ELR (cell line): ENCODE measurements at places on chromosomes 13 and 19.

DNA sequence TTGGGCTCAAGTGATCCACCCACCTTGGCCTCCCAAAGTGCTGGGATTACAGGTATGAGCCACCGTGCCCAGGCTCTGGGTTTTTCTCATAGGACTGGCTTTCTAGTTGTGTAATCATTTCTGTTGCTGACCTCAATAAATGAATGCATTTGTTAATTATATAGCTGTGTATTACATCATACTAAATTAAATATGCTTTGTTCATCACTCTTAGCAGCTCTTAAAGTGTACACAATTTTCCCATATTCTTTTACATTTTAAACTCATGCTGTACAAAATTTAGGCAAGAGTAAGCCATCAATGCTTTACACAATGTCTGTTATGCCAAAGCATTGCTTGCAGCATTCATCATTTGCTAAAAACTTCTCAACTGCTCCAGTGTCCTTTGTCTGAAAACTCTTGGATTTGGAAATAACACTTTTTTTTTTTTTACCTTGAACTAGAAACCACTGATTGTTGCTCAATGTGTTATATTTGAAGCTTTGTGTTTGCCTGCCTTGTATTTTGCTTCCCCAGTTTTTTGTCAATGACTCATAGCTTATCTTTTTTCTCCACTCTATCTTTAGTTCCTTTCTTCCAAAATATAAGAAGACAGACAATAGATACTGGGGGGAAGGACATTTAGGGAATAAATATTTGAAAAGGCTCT is 31.4 kb downstream of the CCDC122 start:
- DNase-seq: peak; percentile 37

DNA sequence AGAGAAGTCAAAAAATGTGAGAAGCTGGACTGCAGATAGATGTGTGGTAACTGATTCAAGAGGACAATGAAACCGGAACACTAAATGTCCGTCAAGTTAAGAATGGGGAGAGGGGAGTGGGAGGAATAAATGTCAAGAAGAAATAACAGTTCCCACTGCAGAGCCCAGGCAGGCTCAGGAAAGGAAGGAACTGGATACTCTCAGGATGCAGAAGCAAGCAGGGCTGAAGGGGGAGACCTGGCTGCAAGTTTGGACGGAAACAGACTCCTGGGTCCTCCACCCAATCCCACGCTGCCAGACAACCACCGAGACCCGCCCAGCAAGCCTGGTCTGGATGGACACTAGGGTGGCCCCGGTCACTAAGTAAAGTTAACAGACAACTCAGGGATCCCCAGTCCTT is 18.1 kb downstream of the TUBGCP3 start:
- DNase-seq: no peak

DNA sequence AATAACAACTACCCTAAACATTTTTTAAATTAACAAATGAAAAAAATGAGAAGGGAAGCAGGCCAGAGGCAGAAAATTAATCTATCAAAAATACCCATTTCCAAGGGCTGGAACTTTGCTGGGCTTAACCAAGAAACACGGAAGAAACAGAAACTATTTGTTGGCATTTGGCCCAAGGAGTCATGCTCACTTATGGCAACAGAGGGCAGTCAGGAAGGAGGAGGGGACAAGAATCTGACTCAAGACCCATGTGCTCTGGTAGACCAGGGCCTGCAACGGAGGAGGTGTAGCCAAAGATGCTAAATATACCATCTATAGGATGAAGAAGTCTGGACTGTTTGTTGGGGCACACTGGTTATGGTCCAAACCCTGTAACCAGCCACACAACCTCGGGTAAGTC is 496.7 kb downstream of the COG6 start:
- DNase-seq: peak; percentile 77

GRCh38 chr19:54470991-54471782 is 1.9 kb downstream of the CDC42EP5 start:
- DNase-seq: no peak

DNA sequence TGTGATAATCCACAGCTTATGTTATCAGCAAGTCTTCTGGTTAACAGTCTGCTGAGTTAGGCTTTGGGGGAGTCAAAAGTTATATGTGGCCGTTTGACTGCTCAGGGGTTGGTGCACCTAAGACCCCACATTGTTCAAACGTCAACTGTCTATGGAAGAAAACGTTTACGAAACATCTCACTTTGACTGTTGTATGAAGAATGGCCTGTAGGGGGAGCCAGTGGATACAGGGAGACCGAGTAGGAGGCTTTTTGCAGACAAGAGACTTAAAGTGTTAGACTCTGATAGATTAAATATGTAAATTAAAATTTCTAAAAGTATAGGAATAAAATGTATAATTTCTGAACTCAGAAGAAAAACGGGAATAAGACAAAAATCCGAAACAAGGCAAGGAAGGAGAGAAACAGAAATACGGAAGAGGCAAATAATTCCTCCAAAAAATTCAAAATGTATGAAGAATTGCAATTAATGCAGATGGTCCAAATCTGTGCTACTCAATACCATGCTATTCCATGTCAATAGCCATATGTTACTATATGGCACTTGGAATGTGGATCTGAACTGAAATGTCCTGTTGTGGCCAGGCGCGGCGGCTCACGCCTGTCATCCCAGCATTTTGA is 37.8 kb downstream of the TNFSF14 start:
- DNase-seq: peak; percentile 83

- DNase-seq: no peak
Observed at GRCh38 chr13:28413999-28414398, 80.9 kb downstream of the FLT1 start.

- DNase-seq: no peak
Observed at GRCh38 chr13:107216046-107216755, 648.3 kb upstream of the ARGLU1 start.

GRCh38 chr19:33628921-33629825 is 7.4 kb downstream of the CHST8 start:
- DNase-seq: no peak

GRCh38 chr13:72590091-72590740 is 137.2 kb downstream of the MZT1 start:
- no peak for DNase-seq

DNA sequence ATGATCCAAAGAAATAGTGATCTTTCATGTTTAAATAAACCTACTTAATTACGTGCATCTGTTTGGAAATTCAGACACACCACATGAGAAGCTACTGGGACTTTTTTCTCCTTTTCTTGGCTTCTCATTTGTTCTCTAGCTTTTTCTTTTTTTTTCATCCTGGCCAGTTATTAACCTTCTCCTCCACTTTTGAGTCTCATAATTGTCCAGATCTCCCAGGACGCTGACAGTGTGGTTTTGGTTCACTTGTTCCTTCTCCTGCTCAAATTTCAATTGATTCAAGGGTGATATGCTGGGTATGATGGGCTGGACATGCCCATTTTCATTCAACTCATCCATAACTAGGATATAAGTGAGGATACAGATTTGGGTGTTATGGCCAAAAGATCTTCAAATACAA is 152.3 kb downstream of the TM9SF2 start:
- no peak for DNase-seq

DNA sequence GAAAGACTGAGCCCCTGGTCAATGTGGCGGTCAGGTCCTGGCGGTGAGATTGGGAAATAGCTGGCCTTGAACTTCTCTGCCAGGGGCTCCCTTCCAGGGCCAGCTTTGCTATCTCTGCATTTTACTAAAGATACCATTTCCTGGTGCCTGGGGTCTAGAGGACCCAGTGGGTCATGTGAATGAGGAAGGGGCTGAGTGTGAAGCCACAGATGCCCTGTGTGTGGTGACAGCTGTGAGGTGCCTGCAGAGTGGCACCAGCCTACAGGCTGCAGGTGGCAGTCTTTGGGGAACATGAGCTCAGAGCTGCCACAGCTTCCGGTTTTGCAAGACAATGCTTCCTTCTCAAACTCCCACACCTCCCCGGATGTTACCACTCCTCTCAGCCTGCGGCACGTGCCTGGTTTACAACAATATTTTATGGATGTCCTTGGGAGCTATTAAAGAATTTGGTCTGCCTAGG is 5.2 kb upstream of the MLNR start:
- peak; percentile 28 for DNase-seq

DNA sequence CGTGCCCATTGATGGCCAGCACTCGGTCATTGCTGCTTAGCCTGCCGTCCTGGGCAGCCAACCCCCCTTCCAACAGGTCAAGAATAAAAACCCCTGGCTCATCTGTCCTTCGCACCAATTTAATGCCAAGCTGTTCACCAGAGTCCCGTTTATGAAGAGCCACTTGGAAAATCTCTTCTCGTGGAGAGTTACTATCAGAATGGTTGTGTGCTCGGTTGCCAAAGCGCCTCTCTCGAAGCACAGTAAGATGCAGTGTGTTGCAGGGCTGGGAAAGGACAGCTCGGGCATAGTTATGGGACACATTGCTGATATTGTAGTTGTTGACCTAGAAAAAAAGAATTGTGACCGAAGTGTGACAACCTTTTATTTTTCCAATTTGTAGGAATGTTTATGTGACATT is 57.9 kb downstream of the LNX2 start:
- DNase-seq: no peak

- no peak for DNase-seq
Observed at GRCh38 chr13:47816831-47817230, 184.2 kb downstream of the SUCLA2 start.

DNA sequence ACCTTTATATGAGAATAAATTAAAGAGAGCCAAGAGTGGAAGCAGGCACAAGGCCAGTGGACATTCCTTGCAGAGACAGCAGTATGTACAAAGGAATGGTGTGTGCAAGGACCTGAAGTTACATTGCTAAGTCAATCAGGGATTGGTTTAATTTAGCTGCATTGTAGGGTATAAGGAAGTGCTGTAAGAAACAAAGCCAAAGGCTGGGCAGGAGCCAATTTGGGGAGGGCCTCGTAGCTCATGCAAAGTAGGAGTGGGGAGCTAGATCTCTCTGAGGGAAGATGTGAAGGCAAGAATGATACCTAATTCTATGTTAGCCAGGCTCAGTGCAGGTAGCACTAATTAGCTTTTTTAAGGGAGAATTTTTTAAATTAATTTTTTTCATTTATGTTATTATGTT is 76.7 kb downstream of the SLAIN1 start:
- no peak for DNase-seq

GRCh38 chr19:39557811-39558623 is 18.1 kb upstream of the EID2 start:
- DNase-seq: peak; percentile 17

GRCh38 chr13:108974686-108975085 is 345.3 kb downstream of the MYO16 start:
- DNase-seq: no peak

DNA sequence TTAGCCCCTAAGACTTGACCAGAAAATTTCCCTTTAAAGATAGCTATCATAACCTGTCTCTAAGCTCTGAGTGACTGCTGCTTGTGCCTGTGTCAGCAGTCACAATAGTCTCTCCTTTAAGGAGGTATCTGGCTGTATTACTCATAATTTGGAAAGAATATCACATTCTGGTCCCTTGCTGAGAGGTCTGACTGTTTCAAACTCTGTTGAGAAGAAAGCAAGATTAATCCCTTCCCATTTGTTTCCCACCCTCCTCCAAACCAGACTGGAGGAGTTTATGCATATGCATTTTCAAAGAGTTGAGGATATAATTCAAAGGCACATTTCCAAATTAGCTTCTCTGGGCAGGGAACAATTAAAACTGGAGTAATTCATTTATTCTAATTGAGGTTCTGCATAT is 2.3 kb downstream of the HTR2A start:
- DNase-seq: peak; percentile 24

DNA sequence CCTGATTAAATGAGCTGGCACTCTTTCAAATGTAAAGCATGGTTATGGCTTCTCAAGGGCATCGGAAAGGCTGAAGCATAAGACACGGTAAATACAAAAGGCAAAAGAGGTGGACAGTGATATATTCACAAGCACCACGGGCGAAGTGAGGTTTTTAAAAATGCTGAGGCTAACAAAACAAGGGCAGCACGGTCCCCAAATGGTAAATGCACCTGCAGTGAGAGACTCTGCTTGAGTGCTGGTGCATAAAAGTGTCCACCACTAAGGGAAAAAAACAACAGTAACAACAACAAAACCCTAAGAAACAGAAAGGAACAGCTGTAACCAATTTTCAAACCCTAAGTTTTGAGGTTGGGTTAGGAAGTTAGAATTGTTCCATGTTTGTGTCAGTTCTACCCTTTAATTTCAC is 234.9 kb downstream of the PCDH9 start:
- no peak for DNase-seq

DNA sequence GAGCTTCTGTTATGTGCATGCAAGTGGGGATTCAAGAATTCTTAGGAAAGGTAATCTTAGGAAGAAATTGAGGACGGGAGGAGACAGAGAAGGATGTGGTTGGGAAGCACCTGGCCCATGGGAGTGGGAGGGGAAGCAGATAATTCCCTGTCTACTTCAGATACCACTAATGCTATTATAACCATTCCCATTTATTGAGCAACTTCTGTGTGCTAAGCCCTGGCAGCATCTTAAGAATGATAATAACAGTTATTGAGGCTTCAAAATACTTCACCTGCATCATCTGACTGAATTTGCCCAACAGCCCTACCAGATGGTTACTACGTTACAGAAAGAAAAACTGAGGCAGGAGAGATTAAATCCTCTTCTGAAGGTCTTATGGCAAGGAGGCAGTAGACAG is 1.4 kb downstream of the EPS8L1 start:
- no peak for DNase-seq

GRCh38 chr13:26022538-26023292 is 29.1 kb downstream of the SHISA2 start:
- peak; percentile 56 for DNase-seq
